ENCODE measurements at places on chromosomes 5 and 9.

GRCh38 chr9:14462950-14463349 is 149.0 kb upstream of the NFIB start:
- DNase-seq, result no peak

GRCh38 chr5:133340002-133340755 is 272.2 kb downstream of the FSTL4 start:
- no peak for DNase-seq

- DNase-seq, result no peak
Measured at GRCh38 chr5:120151825-120152224, 312.3 kb upstream of the PRR16 start.

GRCh38 chr5:39779831-39780230 is 355.1 kb upstream of the DAB2 start:
- DNase-seq, result no peak

- DNase-seq, result no peak
Measured at GRCh38 chr9:115069302-115069701, 48.7 kb downstream of the TNC start.

All from activated T-cell treated with anti-CD3 and anti-CD28 coated beads, Interleukin-2, amount 50 U/mL, for 4 hours (primary cell).